ENCODE measurements at places on chromosomes 12 and 14.
A peak's percentile ranks its signal among the peaks of the same experiment; 100 is the strongest.

- DNase-seq, result no peak
Measured at GRCh38 chr14:56860441-56860840, 50.2 kb upstream of the OTX2 start.

GRCh38 chr12:75714462-75715322 is 203.3 kb upstream of the KRR1 start:
- no peak for DNase-seq

- no peak for DNase-seq
Measured at GRCh38 chr14:49315570-49315969, 270.6 kb downstream of the RPS29 start.

GRCh38 chr14:100660882-100661635 is 65.6 kb upstream of the DLK1 start:
- no peak for DNase-seq

DNA sequence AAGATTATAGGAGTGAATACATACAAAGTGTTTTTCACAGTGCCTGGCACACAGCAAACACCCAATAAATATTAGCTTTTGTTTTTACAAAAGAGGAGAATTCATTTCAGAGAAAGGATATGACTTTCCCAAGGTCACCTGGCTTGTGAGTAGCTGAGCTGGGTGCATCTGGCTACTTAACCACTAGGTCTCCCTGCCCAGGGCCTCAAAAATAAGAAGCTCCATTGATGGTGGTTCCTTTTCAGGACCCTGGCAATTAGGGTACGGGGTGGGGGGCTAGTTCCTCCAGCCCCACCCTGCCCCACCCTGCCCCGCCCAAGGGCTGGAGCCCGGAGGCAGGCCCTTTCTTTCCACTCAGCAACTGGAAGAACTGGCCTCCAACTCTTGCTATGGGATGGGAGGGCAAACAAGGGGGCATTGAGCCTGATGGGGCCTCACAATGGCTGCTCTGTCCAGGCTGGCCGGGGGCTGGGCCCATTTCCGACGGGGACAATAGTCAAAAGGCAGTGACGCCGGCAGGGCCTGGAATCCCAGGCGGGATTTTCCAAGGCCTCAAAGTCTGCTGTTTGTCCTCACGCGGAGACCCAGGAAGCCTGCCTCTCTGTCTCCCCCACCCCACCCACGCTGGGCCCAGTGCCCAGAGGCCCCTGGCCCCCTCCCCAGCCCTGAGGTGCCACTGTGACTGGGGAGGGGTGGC is 8.2 kb upstream of the ATG101 start:
- DNase-seq, result no peak

- no peak for DNase-seq
Measured at GRCh38 chr12:57332646-57333312, 81.8 kb upstream of the STAC3 start.

DNA sequence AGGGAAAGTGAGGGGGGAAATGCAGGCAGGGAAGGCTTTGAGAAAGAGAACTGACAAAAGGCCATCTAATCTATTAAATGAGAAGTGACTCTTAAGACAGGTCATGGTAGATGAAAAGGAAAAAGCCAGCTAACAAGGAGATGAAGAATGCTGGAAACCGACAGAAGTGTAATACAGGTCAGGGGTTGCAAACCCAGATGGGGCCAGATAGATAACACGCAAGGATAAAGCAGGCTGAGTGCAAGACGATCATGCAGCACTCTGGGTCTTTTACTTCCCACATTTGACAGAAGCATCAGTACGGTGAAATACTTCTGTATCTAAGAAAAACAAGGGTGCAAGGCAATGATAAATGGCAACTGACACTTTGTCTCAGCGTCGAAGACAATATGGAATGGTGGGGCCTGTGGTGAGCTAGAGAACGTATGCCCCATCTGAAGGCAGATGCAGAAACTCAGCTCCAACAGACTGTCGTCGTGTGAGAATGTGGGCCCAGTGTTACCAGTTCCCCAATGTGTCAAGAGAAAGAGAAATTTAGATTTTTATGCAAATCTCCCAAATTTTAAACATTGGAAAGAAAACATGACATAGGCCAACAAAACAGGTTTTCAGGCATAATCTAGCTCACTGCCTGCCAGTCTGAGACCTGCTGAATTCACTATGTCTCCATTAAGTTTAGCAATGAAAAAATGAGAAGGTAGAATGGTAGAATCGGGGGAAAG is 187.4 kb downstream of the PHLDA1 start:
- no peak for DNase-seq

- no peak for DNase-seq
Measured at GRCh38 chr12:23929906-23930305, 19.6 kb downstream of the SOX5 start.

- DNase-seq, result no peak
Measured at GRCh38 chr12:95146769-95147168, 70.5 kb downstream of the FGD6 start.

- peak; percentile 17 for DNase-seq
Measured at GRCh38 chr14:22099942-22100763, 426.5 kb upstream of the OR4E1 start.

DNA sequence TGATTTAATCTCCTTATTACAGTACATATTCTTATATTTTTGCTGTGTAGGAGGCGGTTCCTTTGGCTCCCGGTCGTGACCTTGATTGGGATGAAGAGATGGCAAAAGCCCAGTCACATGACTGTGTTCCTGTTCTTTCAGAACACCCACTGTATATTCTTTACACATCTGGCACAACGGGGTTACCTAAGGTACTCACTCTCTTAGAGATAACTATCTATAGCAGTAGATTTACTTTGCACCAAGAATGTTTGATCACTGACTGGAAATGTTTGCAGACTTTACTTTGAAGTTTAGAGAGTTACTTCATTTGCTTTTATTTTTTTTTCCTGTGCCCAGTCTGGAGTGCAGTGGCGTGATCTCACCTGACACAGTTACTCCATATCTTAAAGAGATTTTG is 65.2 kb downstream of the ACSS3 start:
- no peak for DNase-seq

DNA sequence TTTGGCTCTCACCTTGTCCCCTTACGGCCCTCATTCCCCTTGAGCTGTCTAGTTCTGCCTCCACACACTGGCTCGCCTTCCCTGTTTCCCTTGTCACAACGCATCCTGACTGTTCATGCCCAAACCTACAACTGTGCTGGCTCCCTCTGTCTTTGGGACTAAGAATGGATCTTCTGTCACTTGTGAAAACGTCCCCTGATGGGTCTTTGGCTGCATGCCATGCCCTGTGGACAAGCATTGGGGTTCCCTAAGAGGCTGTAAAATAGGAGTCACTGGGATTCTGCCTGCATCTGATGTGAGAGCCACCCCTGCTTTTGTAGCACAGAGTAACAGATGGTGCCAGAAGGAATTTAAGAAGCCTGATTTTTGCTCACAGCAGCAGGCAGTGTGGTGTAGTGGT is 285.3 kb upstream of the CRY1 start:
- DNase-seq, result no peak

- peak; percentile 9 for DNase-seq
Measured at GRCh38 chr12:75505706-75506312, 5.6 kb downstream of the KRR1 start.

GRCh38 chr14:71094722-71095121 is 187.5 kb downstream of the PCNX1 start:
- DNase-seq, result no peak

DNA sequence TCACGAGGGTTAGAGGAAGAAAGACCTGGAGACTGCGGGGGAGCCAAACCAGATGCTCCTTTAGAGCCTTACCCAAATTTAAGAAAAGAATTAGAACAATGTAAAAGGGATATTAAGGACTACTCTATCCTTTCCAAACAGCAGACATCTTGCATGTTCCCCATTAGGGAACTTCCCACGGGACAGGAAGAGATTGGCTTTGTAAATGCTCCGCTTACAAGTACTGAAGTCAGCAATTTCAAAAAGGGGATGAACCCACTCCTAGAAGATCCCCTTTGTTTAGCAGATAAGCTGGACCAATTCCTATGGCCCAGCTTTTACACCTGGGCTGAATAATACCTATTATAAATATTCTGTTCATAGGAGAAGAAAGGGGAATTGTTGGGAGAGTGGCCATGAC is 74.2 kb downstream of the APOBEC1 start:
- DNase-seq, result no peak

DNA sequence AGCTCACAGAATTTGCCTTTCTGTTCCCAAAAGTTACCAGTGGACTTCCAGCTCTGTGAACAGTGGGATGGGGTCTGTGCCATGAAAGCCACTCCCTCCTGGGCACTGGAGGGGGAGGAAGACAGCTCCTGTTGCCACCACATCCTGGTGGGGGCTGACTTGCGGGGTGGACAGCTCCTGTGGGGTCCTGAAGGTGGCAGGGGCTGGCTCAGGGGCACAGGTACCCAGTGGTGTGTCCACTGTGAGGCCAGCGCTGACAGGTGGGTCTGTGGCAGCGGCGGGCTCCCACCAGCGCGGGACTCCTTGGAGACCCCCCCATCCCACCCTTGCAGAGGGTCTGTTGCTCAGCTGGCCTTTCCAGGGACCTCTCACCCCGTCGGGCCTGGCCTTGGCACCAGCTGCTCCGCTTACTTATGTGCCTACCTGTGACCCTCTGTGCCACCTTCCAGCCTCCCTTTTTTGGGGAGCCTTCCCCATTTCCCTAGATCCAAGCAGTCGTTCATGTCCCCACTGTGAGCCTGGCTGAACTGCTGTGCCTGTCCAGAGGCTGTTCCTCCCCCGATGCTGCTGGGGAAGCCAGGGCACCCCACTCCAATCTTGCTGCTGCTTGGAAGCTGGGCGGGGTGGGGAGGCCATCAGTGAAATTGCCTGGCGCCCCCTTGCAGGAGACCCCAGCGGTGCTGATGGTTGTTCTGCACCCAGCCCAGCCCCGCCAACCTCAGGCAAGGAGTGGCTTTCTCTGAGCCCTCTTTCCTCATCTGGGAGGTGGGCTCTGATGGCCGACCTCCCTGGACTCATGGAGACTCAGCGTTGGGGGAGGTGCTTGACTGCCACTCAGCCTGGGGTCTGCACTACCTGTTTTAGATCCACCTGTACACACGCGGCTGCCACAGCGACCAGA is 2.2 kb downstream of the TEDC1 start:
- DNase-seq, result no peak

- DNase-seq, result no peak
Measured at GRCh38 chr14:59305231-59305630, 116.8 kb downstream of the DAAM1 start.

GRCh38 chr14:68807148-68807600 is 14.3 kb upstream of the ZFP36L1 start:
- DNase-seq, result peak; percentile 63

DNA sequence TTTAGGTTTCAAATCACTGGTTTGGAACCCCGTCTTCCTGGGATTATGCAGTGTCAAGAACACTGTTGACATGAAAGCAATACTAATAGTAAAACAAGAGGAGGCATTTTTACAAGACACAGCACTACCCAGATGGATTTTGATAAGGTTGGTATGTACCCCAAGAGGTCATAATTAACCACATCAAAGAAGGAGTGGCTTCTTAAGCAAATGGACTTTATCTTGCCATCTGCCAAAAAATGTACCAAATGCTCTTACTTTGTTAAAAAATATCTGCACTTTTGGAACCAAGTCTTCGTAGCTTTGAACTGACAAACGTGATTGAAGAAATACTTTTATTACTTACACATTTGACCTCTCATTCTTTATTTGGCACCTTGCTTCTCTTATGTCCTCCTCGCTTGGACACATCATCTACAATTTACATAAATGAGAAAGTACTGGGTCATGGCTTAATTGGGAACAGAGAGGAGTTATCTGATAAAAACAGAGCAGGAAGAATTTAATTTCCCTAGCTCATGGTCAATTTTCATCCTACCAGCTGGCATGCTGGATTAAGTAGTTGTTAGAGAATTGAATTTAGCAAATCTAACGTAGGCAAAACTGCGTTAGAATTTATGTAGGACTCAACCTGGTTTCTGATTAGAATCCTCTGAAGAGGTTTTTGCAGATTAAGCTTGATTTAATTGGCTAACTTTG is 54.5 kb upstream of the PRICKLE1 start:
- no peak for DNase-seq

- DNase-seq, result peak; percentile 79
Measured at GRCh38 chr14:75249251-75249957, 29.2 kb upstream of the FOS start.

DNA sequence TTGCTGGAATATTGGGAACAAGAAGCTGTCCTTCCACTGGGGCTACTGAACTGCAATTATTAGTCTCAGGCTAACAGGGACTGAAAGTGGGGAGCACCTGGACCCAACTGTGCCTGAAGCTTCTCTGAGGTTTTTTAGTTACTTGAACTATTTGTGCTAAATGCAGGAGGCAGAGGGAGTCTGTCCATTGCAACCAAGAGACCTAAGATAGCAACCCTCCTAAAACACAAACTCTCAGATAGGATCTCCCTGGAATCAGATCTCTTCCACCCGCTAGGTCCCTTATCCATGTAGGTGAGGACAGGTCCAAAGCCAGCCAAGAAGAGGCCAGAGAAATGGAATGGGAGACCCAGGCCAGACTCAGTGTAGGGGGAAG is 58.1 kb downstream of the NCOR2 start:
- no peak for DNase-seq

GRCh38 chr14:104054222-104054905 is 31.1 kb upstream of the ASPG start:
- no peak for DNase-seq

GRCh38 chr12:132169376-132169775 is 25.1 kb downstream of the NOC4L start:
- DNase-seq, result no peak

DNA sequence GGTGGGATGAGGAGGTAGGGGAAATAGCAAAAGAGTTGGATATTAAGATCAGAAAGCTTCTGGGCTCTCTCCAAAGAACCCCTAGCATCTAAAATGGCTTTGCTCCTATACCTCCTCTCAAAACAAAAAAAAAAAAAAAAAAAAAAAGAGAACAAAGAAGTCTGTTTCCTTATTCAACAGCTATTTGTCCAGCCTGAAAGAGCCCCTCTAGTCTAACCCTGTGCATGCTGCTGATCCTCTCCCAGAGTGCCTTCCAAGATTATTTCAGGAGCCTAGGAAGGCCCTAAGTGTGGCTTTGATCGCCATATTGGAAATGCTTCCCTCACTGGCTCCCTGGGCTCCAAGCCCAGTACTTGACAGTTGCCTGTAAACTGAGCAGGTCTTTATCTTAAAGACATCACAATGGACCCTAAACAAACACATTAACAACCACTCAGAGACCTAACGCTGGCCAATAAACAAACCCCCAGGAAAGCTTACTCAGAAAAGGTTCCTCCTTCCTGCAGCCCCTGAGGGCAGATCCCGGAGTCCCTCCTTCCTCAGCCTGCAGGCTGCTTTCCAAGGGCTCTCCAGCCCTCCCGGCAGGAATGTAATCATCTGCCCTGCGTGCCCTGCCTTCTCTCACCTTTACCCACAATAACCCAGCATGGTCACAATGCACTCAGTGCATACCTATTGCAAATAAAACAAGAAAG is 17.4 kb upstream of the COL2A1 start:
- DNase-seq, result no peak

Data from germinal center (tissue), 1 donor.